ENCODE measurements at places on chromosomes 2 and 18. TPM values are rescaled to one million over a fixed set of nuclear protein-coding genes. Genes with fewer than 3 reads are reported as not detected.

DNA sequence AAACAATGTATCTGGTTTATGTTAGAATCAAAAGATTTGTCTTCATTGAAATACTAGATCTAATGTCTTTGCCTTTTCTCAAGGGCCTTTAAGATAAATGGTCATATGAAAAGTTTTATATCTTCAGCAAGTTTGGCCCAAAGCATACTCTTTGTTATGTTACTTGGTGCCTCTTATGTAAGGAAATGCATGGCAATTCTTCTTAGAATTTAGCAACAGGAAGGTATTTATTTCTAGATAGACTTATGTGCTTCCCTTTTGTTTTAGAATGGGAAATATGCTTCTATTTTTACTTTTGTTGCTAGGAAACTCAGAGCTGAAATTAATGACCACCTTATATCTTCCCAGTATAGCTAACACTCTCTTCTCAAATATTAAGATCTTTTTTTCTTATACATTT is 117.4 kb upstream of the DLX2 start:
- no peak for DNase-seq

DNA sequence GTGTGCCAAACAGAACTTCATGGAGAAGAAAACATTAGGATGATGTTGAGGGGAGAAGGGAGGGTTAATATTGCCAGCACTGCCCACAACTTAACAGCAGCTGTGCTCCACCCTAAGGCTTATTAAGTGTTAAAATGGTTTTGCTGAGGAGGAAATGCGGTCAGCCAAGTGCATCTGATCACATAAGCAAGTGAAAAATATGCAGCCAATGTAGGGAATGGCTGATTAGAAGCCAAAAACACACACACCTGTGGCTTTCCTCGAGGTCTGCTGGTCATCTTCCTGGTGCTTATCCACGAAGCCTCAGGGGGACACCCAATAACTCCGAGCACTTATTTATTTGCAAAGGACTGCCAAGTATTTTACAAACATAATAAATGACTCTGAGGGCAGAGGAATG is 66.3 kb upstream of the GPR45 start:
- no peak for DNase-seq

DNA sequence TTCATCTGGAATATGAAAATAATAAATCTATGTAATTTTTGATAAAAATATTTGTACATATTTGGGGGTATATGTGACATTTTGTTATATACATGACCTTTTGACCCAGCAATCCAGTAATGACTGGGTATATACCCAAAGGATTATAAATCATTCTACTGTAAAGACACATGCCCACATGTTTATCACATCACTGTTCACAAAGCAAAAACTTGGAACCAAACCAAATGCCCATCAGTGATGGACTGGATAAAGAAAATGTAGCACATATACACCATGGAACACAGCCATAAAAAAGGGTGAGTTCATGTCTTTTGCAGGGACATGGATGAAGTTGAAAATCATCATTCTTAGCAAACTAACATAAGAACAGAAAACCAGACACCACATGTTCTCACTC is 472.1 kb upstream of the DDX18 start:
- no peak for DNase-seq

GRCh38 chr2:118098307-118099030 is 10.2 kb downstream of the INSIG2 start:
- DNase-seq: no peak

DNA sequence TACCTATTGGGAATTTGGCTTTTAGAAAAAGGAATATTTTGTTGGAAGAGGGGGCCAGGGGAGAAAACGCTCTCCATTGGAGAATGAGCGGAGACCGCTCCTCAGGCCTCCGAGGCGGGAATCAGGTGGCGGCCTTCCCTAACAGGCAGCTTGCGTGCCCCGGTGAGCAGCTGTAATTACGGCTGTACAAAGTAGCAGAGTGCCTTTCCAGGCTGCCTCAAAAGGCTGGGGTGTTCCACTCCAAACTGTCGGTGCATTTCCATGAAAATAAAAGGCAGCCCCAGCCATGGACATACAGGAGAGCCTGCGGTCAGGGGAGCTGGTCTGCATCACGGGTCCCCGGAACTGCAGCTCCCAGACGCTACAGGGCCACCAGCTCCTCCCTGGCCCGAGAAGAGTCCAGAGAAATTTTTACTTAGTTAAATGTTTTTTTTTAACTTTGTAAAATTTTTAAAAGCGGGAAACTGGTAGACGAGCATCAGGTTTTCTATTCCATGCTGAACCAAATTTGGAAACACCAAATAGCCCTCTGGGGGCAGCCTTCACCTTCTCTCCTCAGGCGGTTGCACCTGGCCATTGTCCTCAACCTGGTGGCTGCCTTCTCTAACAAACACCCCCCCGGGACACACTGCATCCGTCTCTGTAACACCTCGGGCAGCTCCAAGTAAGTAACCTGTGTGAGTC is 209.3 kb upstream of the SALL3 start:
- peak; percentile 32 for DNase-seq

DNA sequence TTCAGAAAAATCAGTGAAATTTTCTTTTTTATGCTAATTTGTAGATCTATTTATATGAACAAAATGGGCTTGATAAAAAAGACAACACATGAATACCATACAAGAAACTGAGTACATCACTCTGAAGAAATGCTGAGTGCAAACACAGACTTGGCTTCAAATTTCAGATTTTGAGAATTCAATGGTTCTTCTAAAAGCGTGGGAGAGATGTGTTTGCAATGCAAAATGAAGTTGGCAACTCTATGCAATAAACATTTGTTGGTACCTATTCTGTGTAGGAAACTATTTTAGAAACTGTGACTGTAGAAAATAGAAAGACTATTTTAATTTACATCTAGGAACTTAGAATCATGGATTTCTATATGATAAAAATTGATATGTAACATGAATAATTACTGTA is 1834.1 kb upstream of the CELF4 start:
- no peak for DNase-seq

The GRHL1 gene
- 61.6 TPM for total RNA-seq

Measured in ureter (tissue), 1 donor.